ENCODE measurements at places on chromosomes 4 and X.

DNA sequence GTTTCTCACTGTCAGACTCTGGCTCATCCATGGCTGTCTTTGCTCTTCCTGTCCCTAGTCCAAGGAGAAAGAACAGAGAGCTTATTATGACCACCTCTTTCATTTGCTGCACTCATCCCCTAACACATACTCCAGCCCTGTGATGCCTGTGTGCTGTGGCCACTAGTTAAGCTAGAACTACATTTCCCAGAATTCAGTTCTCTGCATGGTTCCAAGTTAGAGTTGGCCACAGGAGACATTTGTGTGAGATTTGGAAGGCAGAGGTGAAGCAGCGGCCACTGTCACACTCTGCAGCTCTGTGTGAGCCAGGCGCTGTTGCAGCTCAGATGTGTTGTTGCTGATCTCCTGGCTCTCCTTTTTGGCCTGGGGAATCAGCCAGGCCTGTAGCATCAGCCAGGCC lies 188.2 kb upstream of the ATP6AP2 start:
- DNase-seq, result no peak

DNA sequence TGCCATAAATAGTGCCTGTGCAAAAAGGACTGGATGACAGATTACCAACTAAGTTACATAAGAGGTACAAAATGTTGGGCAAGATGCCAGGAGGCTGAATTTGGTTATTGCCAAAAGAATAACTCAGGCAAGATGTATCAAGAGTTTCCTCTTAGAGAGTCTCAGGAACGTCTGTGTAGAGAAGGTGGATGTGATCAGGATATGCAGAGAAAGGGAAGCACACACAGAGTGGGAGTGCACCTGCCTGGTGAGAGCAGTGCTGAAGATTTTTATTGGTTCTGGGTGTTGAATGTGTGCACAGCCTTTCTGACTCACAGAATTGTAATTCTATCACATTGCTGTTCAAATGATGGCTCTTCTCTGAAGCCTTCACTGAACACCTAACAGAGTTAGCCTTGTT lies 156.8 kb upstream of the HS3ST1 start:
- DNase-seq, result no peak

DNA sequence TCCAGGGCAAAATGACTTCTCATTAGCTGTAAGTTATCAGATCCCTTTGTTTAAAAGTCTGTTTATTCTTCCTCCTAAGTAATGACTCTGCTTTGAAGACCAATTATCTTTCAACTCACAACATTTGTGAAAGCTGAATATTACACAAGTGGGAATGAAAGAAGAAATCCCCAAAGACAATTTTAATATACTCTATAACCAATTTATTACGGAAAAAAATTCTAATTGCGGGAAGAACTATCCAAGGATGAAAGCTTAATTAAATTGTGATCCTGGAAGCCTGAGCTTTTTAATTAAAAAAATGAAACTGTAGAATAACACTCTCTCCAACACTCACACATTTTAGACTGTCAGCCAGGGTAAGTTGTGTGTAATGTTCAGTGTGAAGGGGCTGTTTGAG lies 15.6 kb upstream of the SHISA3 start:
- no peak for DNase-seq

GRCh38 chr4:180106122-180106521 lies 2137.1 kb upstream of the TENM3 start:
- DNase-seq, result no peak

DNA sequence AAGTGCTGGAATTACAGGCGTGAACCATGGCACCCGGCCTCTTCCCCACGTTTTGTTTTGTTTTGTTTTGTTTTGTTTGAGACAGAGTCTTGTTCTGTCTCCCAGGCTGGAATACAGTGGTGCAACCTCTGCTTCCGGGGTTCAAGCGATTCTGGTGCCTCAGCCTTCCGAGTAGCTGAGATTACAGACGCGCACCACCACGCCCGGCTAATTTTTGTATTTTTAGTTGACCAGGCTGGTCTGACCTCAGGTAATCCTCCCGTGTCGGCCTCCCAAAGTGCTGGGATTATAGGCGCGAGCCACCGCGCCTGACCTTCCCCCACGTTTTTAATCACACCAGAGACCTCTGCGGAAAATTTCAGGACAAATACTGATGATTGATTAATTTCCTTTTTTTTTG lies 2.2 kb downstream of the ENOPH1 start:
- no peak for DNase-seq

DNA sequence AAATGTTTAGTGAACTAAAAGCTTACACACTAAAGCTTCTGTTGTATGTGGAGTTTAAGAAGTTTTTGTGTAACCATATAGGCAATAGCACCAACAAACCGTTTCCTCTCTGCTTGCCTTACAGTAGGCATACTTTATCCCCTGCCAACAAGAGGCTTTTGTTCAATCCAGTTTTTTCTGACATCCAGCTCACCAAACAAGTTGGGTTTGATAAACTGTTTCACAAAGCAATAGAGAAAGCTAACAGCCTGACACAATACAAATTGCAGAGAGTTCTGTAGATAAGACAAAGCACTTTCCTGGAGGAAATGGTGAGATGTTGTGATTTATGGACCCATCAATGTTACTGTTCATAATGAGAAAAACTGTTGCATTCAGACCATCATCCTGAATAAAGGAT lies 53.8 kb downstream of the PACRGL start:
- no peak for DNase-seq

- DNase-seq, result no peak
These were observed 29.1 kb downstream of the RIPPLY1 start for GRCh38 chrX:106874075-106874474.

DNA sequence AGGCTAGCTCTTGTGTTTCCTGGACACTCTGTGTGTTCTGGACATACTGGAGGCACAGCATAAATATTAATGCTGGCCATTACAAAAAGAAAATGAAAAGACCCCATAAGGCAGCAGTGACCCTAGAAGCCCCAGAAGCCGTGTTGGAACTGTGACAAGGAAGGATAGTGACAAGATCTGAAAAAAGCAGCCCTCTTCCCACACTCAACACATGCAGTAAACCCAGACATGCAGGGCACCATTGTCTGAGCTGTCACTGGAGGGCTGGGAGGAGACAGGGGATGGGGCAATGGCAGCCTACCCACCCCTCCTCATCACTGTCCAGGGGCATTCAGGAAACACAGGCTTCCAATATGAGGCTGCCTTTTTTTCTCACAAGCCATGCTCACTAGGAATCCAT lies 6.5 kb downstream of the TRIM2 start:
- no peak for DNase-seq

- DNase-seq, result no peak
These were observed 16.3 kb downstream of the MAML3 start for GRCh38 chr4:140137671-140138070.

DNA sequence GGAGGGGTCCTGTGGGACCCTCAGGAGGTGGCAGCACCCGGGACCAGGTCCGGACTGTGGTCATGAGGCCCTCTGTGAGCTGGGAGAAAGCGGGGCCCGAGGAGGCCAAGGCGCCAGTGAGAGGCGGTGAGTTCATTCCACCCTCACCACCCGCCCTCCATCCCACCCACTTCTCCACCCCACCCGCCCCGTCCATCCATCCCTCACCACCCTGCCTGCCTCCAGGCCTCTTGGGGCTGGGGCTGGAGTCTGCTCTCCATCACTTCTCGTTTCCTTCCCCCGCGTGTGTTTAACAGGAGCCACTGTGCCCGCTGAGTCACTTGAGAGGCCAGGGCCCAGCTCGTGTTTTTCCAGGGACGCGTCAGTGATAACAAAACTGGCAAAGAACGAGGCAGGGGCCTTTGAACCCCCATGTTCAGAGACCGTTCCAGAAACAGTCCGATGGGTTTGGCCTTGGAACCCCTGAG lies 6.2 kb downstream of the SH3TC1 start:
- no peak for DNase-seq

GRCh38 chr4:56772134-56772533 lies 49.4 kb downstream of the SPINK2 start:
- DNase-seq, result no peak

DNA sequence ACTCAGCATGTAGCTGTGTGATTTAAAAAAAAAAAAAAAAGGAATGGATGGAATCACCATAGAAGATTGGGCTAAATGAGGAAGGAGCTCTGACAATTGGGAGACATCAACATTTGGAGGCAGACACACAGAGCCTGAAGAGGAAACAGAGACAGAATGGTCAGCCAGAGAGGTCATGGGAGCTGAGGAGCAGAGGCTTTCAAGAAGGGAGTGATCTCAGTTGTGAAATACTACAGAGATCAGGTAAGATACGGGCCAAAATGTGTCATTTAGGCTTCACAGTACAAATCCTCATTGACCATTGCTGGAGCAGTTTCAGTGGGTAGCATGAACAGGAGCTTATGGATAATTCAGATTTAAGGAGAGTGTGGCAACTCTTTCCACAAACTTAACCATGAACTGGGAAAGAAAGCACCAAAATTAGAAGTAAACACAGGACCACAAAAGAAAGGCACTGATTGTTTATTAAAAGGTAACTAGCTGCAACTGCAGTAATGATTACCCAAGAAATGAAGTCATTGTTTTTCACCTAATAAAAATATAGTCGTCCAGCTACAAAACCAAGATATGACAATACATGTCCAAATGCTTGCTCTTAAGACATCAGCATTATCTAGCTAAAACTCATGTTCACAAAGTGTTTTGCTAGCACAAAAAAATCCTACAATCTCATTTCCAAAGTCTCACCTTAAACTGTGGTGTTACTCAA lies 203.2 kb downstream of the DHX15 start:
- DNase-seq, result no peak
